Left kidney (tissue), 8 donors: ENCODE measurements at places on chromosomes 13 and 19.

DNA sequence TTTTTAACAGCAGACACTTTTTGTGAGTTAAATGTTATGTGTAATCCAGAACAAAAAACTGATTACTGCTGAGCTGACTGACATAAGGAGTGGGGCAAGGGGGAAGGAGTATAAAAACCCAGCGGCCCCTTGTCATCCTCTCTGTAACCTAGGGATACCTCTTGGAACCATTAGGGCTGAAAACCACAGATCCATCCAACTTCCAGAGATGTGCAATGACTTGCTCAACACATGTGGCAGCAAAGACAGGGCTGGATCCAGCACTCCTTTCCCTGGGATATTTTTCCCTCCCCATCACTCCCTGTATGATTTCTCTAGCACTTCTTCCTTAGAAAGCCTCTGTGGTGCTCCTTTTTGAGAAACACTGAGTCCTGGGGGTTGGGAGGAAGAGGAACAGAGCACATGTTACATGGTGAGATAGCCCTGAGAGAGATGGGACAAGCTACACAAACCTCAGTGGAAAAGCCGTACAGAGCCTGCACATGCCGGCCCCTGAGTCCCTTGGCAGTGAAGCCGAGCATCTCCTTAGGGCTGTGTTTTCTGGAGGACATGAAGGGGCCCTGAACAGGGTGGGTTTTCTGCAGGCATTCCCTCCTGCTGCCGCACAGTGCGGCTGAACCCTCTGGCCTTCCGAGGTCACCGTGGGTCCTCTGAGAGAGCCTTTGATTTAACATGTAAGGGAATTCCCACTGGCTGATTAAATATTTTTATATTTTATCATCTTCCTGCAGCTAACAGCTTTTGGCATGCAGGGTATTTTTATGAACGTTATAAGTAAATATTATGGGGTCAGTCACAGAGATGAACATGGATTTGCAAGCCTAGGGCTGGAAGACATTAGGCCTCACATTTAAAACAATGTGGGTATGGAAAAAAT lies 219.9 kb downstream of the COG6 start:
- no peak for DNase-seq

GRCh38 chr13:80649274-80649673 lies 308.3 kb upstream of the SPRY2 start:
- DNase-seq = no peak

- DNase-seq = no peak
Measured at GRCh38 chr19:51713319-51714285, 10.2 kb downstream of the HAS1 start.

DNA sequence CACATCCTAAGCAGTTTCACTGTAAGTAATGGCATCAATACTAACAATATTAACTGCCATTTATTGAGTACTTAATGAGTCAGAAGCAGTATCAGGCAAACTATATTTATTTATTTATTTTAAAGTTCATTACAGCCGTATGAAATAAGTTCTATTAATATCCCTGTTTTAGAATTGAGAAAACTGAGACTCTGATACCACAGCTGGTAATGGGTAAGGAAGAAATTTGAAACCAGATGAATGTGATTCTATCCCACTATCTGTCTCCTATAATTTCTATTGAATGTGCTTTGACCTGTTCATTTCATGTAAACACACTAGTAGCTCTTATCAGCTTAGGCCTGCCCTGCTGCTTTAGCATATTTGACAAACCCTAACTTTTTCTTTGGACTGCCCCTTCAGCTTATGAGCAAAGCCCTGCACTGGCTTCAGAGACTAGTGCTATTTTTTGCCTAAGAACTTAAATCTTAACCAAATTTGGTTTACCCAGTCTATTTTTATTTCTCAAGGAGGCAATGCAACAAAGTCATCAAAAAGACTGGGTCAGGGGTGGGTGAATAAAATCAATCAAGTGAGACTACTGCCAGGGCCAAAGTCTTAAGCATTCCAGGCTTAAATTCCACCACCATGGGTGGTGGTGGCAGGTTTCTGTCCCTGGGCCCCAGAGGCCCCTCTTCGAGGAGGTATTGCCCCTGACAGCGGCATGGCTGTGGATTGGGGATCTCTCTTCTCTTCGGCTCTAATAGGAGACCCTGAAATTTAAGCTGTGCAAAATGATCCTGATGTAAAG lies 143.4 kb downstream of the DLEU7 start:
- no peak for DNase-seq

DNA sequence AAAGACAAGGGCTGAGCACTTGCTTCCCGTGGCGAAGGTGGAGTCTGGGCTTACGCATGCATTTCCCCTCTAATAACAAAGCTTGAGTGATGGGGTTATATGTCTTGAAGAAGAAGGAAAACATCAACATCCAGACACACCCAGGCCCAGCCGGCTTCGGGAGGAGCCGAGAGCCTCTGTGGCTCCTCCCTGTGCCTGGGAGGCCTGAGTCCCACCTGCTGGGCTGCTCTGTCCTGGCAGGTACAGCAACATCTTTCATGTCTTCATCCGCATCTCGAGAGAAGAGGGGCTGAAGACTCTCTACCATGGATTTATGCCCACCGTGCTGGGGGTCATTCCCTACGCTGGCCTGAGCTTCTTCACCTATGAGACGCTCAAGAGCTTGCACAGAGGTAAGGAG lies 30.6 kb downstream of the TMEM161A start:
- DNase-seq = no peak

GRCh38 chr19:40314656-40315055 lies 29.5 kb upstream of the AKT2 start:
- no peak for DNase-seq

- no peak for DNase-seq
Measured at GRCh38 chr13:99563404-99563803, 62.1 kb downstream of the TM9SF2 start.

DNA sequence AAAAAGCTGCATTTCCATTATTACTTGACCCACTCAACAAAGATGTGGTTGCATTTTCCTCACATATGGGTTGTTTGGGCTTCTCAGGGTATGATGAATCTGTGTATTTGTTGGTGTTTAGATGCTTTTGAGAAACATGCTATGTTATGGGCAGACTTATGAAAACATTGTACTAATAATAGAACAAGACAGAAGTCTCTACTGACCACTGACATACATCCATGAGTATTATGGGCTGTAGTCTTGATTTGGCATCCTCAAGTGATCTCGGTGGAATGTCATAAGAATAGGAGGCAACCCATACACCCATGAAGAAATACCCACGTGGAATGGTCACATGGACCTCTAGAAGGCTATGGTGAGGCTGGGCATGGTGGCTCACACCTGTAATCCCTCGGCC lies 36.3 kb upstream of the ABCC4 start:
- no peak for DNase-seq

DNA sequence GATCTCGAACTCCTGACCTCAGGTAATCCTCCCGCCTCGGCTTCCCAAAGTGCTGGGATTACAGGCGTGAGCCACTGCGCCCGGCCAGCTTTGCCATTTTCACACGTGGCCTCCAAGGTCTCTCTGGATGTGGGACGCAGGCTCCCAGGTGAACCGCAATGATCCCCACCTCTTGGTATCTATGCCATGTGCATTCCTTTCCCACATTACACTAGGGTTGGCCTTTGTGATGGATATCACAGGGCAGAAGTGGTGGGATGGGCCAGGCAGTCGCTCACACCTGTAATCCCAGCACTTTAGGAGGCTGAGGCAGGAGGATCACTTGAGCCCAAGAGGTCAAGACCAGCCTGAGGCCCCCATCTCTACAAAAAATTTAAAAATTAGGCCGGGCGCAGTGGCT lies 22.4 kb downstream of the FGF21 start:
- no peak for DNase-seq

DNA sequence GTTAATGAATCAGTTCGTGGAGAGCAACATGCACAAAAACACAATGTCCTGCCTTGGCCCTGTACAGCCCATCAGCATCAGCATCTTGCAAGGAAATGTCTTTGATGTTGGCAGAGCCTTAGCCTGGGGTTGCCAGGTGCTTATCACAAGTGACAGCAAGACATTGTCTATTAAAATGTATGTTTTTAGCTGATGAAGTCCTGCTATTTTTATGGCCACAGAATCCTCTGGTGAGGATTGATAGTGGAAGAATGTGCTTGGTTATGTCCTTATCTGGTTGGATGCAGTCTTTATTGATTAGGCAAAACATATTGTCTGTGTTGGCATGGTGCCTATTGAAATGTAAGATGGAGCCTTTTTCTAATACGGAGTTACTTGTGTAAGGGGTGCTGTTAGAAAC lies 1427.0 kb upstream of the MIR17HG start:
- DNase-seq = no peak

DNA sequence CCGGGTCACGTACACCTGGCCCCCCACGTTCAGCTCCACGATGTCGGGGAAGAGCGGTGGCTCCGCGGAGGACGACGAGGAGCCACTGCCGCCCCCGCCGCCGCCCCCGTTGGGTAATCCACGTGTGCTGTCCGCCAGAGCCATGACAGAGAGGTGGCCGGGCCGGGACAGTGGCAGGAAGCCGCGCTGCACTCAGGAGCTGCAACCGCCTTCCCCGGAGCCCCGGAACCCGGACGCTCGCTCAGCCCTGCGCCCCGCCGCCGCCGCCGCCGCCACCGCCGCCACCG lies 257 bp downstream of the KCTD12 start:
- no peak for DNase-seq

- DNase-seq = peak; percentile 53
Measured at GRCh38 chr19:38831142-38831605, 420 bp downstream of the ECH1 start.

- DNase-seq = no peak
Measured at GRCh38 chr13:111663953-111664421, 343.5 kb downstream of the TEX29 start.

GRCh38 chr13:27279506-27279905 lies 8.9 kb downstream of the RASL11A start:
- DNase-seq = no peak

- no peak for DNase-seq
Measured at GRCh38 chr13:75986818-75987217, 350.7 kb downstream of the LMO7 start.

GRCh38 chr13:95121516-95121915 lies 179.7 kb downstream of the ABCC4 start:
- DNase-seq = no peak

DNA sequence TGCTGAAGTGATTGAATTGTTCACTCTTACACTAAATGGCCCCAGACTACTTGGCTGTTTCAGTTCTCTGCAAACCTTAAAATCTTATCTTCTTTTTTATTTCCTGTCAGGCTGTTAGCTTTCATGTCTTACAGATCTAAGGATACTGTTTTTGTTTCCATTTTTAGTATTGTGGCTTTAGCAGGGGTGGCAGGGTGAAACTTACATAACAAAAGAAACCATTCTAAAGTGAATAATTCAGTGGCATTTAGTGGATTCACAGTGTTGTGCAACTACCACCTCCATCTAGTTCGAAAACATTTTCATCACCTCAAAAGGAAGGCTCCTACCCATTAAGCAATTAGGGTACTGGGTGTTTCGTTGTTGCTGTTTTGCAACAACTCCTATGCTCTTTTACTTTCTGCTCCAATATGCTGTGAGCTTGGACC lies 19.8 kb downstream of the TMEM272 start:
- no peak for DNase-seq

DNA sequence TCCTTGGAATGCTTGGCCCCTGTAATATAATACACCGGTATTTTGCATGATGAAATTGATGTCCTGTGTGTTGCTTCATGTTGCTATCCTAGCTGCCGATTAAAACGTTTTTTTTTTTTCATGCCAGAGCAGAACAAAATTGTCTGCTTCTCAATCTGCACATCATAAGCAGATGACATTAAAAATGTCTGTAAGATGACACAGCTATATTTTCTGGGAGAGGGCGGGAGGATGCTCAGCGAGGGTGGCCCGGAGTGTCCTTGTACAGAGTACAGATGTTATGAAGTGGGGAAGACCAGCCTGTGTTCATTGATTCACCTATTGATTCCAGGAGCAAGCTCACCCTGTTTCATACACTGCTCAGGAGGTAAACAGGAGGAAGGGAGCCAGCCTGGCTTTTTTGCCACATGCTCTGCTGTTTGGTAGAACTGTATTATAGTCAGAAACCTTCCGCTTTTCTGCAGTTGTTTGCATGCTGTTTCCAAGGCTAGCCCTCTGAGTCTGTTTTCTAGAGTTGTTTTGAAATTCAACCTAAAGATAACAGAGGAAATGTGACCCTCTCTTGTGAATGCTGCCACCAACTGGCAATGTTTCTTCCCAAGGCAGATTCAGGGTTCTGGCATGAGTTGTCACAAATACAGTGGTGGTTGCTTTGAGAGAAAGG lies 4.7 kb upstream of the IRS2 start:
- peak; percentile 58 for DNase-seq
